ENCODE measurements at places on chromosomes 3 and 15. TPM values are rescaled to one million over a fixed set of nuclear protein-coding genes. Genes with fewer than 3 reads are reported as not detected.

The EPHB3 gene
- 0.16 TPM for total RNA-seq

The C3orf70 gene
- total RNA-seq = 0.06 TPM

GRCh38 chr15:41492597-41493204 is 973 bp upstream of the ITPKA start:
- DNase-seq = no peak

The MKRN3 gene
- total RNA-seq = 1.4 TPM

GRCh38 chr3:60504827-60505457 is 746.3 kb downstream of the FHIT start:
- no peak for DNase-seq

DNA sequence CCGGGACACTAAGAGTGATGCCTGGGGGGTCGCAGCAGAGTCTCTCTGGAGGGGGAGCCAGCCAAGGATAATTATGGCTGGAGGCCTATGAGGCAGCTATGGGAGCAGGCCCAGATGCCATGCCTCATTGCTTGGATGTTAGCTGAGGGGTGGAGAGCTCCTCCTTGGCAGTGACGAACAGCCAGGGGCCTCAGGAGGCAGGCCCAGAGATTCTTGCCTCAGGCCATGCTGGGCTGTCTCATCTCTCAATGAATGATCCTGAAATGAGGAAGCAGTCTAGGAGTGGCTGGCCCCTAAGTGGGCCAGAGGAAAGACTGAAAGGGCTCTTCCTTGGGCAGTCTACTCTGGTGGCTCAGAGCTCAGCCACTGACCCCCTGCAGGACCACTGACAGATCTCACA is 21.3 kb downstream of the KIF9 start:
- no peak for DNase-seq

DNA sequence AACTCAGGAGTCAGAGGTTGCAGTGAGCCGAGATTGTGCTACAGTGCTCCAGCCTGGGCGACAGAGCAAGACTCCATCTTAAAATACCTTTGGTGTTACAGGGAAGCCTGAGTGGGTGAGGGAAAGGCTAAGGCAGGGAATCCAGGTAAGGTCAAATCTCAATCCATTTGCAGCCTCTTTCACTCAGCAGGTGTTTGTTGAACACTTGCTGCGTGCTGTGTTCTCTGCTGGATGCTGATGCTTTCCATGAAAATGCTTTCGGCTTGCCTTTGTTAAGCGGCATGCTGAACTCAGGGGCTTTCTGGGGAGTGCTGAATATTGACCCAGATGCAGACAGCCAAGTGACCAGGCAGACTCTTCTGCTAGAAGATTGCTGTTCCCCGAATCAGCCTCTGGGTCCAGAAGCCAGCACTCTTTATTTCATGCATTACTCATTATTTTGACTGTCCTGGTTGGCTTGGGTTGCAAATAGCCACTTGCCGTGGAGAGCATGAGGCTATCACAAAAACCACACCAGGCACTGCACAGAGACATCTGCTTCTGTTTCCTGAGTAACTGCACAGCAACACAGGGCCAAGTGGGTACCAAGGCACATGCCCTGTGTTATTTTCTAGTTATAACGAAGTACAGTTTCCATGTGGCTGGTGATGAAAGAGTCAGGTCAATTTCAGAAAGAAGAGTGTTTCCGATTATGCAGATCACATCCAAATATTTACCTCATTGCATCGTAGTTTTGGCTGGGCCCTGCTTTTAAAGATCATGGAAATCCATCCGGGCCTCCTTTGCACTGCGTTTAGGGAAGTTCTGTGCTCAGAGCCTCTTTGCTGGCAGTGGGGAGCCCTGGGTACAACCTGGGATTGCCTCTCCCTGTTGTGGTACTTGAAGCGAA is 88.6 kb downstream of the THSD4 start:
- DNase-seq = no peak

The PLCL2 gene
- total RNA-seq = 19.1 TPM

- DNase-seq = no peak
Measured at GRCh38 chr3:36771931-36772330, 7.6 kb upstream of the DCLK3 start.

GRCh38 chr3:186594591-186595113 is 18.2 kb upstream of the AHSG start:
- no peak for DNase-seq

The ARRDC4 gene
- total RNA-seq = 2.8 TPM

- no peak for DNase-seq
Measured at GRCh38 chr15:29698030-29698701, 124.1 kb downstream of the TJP1 start.

The EFCAB12 gene
- 0.39 TPM for total RNA-seq

The ADAMTSL3 gene
- not detected for total RNA-seq

- DNase-seq = no peak
Measured at GRCh38 chr3:108114423-108115065, 23.7 kb upstream of the CD47 start.

DNA sequence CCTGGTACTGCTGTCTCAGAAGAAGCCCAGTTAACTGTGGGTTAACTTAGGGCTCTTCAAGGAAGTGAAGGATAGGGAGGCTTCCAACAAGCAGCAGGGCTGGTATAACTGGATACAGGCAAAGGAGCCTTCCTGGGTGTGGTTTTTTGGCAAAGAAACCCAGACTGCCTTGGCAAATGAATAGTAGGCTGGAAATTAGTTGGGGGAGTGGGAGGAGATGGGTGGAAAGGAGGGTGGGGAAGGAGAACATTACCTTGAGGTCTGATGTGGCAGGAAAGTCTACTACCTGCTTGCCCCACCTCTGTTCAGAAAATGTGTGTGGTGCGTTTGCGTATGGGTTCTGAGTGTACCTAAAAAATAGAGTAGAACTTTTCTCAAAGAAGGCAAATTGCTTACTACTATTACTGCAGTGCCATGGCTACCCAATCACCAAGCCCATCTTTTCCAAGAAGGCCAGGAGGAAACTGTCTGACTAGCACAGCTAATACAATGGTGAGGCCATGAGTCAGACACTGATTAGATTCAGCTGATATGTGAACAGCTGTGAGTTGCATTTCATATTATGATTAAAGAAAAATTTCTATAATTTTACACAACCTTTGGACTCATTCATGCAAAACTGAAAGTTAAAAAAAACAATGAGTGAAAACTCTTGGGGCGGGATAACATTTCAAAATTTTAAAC is 55.2 kb downstream of the SPTSSB start:
- no peak for DNase-seq

The LRRC49 gene
- total RNA-seq = 1.6 TPM

DNA sequence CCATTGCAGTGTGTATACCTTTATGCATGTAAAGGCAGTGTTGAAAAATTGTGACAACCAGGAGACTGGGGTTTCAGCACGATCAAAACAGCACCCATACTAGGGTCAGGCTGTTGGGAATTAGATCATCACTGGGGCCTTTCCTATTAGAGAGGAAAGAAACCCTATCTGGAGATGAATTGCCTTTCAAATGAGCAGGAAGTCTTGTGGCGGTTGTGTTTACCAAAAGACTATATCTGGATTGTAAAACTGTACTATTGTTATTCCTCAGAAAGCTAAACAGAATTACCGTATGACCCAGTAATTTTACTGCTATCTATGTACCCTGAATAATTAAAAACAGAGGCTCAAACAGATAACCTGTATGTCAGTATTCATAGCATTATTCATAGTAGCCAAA is 10.1 kb downstream of the UBE2E1 start:
- DNase-seq = no peak

- no peak for DNase-seq
Measured at GRCh38 chr15:81560405-81560804, 186.4 kb upstream of the TMC3 start.
